DND-41 (cell line): ENCODE measurements at places on chromosomes 4 and X.

- H3K27ac ChIP-seq, result no peak within 1 kb of the TSS
- no peaks in the 10 kb centered on the region for H3K4me1 ChIP-seq
- H3K4me3 ChIP-seq, result no peak within 1 kb of the TSS
- no peaks in the 10 kb centered on the region for H3K27me3 ChIP-seq
Measured at GRCh38 chrX:70268034-70268433, at the start of gene ARR3. ARR3 (plus strand) TSS chrX:70268334; CDS start chrX:70269386, 1,052 bp downstream.

GRCh38 chr4:37976991-37977470, 16.8 kb downstream of the PTTG2 start:
- H3K4me1 ChIP-seq, result peaks cover 33% of the 10 kb centered on the region
- H3K27ac ChIP-seq, result peak overlapping the region; percentile 67
- peak overlapping the region; percentile 75; the same call in 1 of the 2 replicates for H3K4me3 ChIP-seq
- DNase-seq, result peak; percentile 85
- no peaks in the 10 kb centered on the region for H3K36me3 ChIP-seq
- H3K27me3 ChIP-seq, result no peaks in the 10 kb centered on the region

DNA sequence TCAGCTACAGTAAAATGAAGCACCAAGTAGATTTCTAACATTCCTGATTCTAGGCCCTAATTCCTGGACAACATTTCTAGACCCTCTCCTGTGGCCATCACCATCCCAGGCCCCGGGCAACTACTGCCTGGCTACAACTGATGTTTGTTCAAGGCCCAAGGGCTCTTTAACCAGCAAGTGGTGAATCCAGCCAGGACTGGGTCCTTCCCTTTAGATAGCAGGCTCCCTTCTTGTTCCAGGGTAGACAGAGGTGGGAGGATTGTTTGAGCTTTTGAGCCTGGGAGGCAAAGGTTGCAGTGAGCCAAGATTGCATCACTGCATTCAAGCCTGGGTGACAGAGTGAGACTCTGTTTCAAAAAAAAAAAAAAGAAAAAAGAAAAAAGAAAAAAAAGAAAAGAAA, 12.7 kb upstream of the AADAT start:
- no peaks in the 10 kb centered on the region for H3K4me1 ChIP-seq
- H3K27me3 ChIP-seq, result no peaks in the 10 kb centered on the region
- no peak overlapping the region for H3K4me3 ChIP-seq
- no peaks in the 10 kb centered on the region for H3K36me3 ChIP-seq
- no peak overlapping the region for H3K27ac ChIP-seq

- no peaks in the 10 kb centered on the region for H3K27me3 ChIP-seq
- peaks cover 9% of the 10 kb centered on the region; the same call in 1 of the 2 replicates for H3K36me3 ChIP-seq
- H3K4me1 ChIP-seq, result no peaks in the 10 kb centered on the region
- H3K27ac ChIP-seq, result no peak overlapping the region
Measured at GRCh38 chrX:13776387-13776786, 40.5 kb downstream of the GPM6B start.

DNA sequence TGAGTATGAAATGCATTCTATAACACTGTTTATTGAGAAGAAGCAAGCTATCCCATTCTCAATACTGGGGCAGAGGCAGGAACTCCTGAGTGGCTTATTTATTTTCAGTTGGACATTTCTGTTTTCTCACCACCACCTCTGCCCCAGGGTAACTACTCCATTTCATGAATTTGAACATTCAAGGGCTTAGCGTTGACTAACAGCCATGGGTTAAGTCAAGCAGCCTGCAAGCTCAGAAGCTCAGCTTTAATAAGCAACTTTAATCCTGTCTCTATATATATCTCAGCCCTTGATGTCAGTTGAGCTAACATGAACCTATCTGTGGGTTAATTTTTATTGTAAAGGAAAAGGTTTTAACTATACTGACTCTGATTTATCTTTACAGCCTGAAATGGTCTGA, 93.8 kb downstream of the MBNL3 start:
- no peak for DNase-seq
- H3K27ac ChIP-seq, result no peak overlapping the region
- no peak overlapping the region for H3K4me3 ChIP-seq
- no peaks in the 10 kb centered on the region for H3K27me3 ChIP-seq
- H3K36me3 ChIP-seq, result peaks cover 18% of the 10 kb centered on the region; the same call in 1 of the 2 replicates
